ENCODE measurements at places on chromosomes 1 and 21. TPM values are rescaled to one million over a fixed set of nuclear protein-coding genes. Genes with fewer than 3 reads are reported as not detected.
A peak's percentile ranks its signal among the peaks of the same experiment; 100 is the strongest.

The NT5C1A gene
- total RNA-seq, result 26.8 TPM

- peak overlapping the region; percentile 93 for H3K27ac ChIP-seq
- no peaks in the 10 kb centered on the region for H3K36me3 ChIP-seq
- H3K4me1 ChIP-seq, result peaks cover 29% of the 10 kb centered on the region
Measured at GRCh38 chr1:1014799-1015681, 1.7 kb downstream of the ISG15 start.

- no peaks in the 10 kb centered on the region for H3K27me3 ChIP-seq
- H3K4me3 ChIP-seq, result no peak overlapping the region
- peak overlapping the region; percentile 16 for H3K27ac ChIP-seq
- H3K36me3 ChIP-seq, result no peaks in the 10 kb centered on the region
- peaks cover 64% of the 10 kb centered on the region for H3K4me1 ChIP-seq
- peak; percentile 30 for DNase-seq
Measured at GRCh38 chr1:94071976-94072375, 49.0 kb downstream of the ABCA4 start.

GRCh38 chr1:40621821-40622450 lies 43.5 kb downstream of the RIMS3 start:
- no peaks in the 10 kb centered on the region for H3K36me3 ChIP-seq
- peaks cover 5% of the 10 kb centered on the region for H3K4me1 ChIP-seq
- peaks cover 4% of the 10 kb centered on the region for H3K27me3 ChIP-seq
- DNase-seq, result no peak
- H3K27ac ChIP-seq, result no peak overlapping the region
- H3K4me3 ChIP-seq, result no peak overlapping the region

The TMEM269 gene
- not detected for total RNA-seq

DNA sequence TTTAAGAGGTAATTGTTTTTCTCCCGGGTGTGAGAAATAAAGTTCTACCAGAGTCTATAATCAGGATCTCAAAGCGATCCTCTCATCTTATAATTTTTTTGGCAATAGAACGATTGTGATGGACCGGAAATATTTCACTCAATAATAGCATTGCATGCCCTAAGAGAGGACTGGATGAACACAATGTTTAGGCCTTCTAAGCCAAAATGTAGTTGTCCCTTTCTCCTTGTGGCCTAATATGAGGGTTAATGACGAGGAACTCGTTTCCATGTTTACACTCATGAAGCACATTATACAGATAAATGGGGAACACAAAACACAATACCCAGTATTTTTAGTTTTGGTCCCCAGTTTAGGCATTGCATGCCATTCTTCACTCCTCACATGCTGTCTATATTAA lies 5.9 kb downstream of the TBX15 start:
- peaks cover 43% of the 10 kb centered on the region for H3K4me1 ChIP-seq
- DNase-seq, result no peak
- H3K4me3 ChIP-seq, result no peak overlapping the region
- no peak overlapping the region for H3K27ac ChIP-seq
- no peaks in the 10 kb centered on the region for H3K36me3 ChIP-seq

The RNF186 gene
- not detected for total RNA-seq

DNA sequence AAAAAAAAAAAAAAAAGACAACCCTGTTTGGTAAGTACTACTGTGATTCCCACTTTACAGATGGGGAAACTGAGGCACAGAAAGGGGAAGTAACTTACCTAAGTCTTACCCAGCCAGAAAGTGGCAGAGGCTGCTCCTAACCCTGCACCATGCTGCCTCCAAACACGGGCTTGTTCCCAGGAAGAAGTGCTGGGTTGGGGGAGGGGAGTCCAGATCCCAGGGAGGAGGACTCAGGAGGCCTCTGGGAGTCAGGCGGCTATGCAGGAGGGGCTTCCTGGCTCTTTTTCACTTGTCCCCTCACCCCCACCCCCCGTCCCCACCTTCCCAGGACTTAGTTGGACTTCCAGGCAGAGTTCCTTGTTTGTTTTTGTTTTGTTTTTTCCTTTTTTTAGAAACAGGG lies 23.9 kb downstream of the PIK3CD start:
- no peaks in the 10 kb centered on the region for H3K27me3 ChIP-seq
- no peaks in the 10 kb centered on the region for H3K36me3 ChIP-seq
- DNase-seq, result no peak
- H3K4me1 ChIP-seq, result no peaks in the 10 kb centered on the region
- H3K4me3 ChIP-seq, result no peak overlapping the region

DNA sequence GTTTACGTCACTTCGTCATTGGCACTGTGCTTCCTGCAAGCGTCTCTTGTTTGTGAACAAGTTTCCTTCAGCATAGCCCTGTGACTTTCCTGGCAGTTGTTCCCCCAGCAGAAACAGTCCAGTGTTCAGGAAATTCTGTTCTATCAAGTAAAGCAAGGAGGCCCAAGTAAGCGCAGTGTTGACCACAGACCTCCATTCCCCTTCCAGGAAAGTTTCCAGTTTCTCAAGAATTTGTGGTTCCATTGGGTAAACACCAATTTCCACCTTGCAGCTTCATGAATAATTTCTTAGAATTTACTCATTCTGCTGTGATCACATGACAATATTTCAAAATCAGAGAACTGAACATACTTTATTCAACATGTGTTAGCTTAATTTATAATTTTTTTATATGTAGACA lies 88.5 kb upstream of the ETV3 start:
- no peaks in the 10 kb centered on the region for H3K4me1 ChIP-seq
- no peak overlapping the region for H3K27ac ChIP-seq
- DNase-seq, result no peak
- peaks cover 36% of the 10 kb centered on the region for H3K27me3 ChIP-seq
- no peaks in the 10 kb centered on the region for H3K36me3 ChIP-seq

DNA sequence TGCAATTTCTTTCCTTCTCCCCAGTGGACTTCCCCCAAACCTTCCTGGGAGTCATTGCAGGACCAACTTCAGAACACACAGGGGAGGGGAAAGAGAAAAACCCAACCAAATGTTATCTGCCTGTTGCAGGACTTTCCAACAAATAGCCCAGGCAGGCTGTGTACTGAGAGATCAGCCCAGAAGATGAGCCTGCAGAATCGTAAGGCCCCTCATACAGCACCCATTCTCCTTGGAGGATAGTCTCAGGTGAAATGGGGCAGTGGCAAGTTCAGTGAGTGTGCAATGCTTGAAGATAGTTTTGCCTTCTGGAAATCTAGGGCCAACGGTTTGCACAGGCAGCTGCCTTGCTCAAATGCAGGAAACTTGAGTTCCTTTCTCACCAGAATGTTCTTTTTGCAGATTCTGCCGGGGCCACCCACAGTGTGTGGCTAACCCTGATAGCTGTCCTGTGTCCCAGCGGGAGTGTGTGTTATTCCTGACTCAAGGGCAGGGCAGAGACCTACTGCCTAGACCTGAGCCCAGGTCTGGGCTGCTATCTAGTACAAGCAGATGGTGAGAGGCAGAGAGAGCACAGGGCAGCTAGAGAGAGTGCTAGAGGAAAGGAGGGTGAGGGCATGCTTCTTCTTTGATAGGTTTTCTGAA lies 48.8 kb downstream of the GADD45A start:
- no peak for DNase-seq
- peaks cover 61% of the 10 kb centered on the region for H3K4me1 ChIP-seq
- H3K36me3 ChIP-seq, result no peaks in the 10 kb centered on the region
- H3K27me3 ChIP-seq, result no peaks in the 10 kb centered on the region
- H3K27ac ChIP-seq, result peak overlapping the region; percentile 83

GRCh38 chr1:21653744-21654100 lies 15.4 kb downstream of the RAP1GAP start:
- no peaks in the 10 kb centered on the region for H3K36me3 ChIP-seq
- no peak overlapping the region for H3K4me3 ChIP-seq
- H3K4me1 ChIP-seq, result peaks cover 8% of the 10 kb centered on the region
- no peak overlapping the region for H3K27ac ChIP-seq

- no peaks in the 10 kb centered on the region for H3K4me1 ChIP-seq
- no peak overlapping the region for H3K4me3 ChIP-seq
- no peaks in the 10 kb centered on the region for H3K36me3 ChIP-seq
Measured at GRCh38 chr1:159132271-159132881, 39.0 kb upstream of the CADM3 start.

The SLC9A1 gene
- total RNA-seq, result 19.5 TPM

GRCh38 chr1:79006564-79006963 lies at the start of gene ADGRL4:
TSS of gene ADGRL4 (minus strand) at chr1:79006730. CDS start at chr1:79006654, 76 bp downstream.
- peaks cover 10% of the 10 kb centered on the region for H3K4me1 ChIP-seq
- DNase-seq, result peak; percentile 50
- H3K27ac ChIP-seq, result peak within 1 kb of the TSS; percentile 88
- H3K36me3 ChIP-seq, result no peaks in the 10 kb centered on the region
- H3K27me3 ChIP-seq, result peaks cover 12% of the 10 kb centered on the region

DNA sequence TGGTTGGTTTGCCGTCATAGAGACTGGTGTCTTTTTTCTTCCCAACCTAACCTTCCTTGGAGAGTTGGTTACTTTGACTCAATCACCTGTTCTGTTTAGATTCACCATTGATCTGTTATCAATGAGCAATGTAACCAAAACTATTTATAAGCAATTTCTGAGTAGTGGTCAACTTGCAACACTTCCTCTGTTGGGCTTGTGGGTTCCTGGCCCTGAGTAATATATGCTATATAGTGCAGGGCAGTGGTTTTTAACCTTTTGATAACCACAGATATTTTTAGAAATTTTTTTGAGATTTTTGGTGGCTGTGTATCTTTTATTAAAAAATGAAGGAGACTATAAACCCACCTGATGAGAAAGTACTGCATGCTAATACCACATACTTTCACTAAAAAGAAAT lies 9.4 kb upstream of the XCL1 start:
- no peaks in the 10 kb centered on the region for H3K36me3 ChIP-seq
- H3K27ac ChIP-seq, result no peak overlapping the region
- DNase-seq, result no peak
- no peak overlapping the region for H3K4me3 ChIP-seq
- H3K27me3 ChIP-seq, result no peaks in the 10 kb centered on the region

DNA sequence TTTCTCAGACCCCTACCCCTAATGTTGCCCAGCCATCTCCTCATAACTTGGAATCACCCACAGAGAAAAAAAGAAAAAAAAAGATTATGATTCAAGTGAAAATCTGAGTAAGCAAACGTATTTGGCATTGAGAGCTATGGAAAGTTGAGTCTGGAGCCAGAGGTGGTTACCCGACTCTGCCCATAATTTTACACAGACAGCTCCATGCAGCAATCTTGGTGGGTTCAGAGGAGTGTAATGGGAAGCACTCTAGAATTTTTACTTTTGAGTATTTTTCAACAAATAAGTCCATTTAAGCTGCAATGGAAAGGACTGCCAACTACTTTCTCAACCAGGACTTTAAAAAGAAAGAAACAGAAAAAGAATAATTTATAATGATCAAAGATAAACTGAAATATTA lies 62.7 kb downstream of the ZC3H11B start:
- H3K27ac ChIP-seq, result no peak overlapping the region
- no peaks in the 10 kb centered on the region for H3K27me3 ChIP-seq
- no peaks in the 10 kb centered on the region for H3K4me1 ChIP-seq
- no peak overlapping the region for H3K4me3 ChIP-seq
- no peaks in the 10 kb centered on the region for H3K36me3 ChIP-seq

- H3K36me3 ChIP-seq, result no peaks in the 10 kb centered on the region
- peak within 1 kb of the TSS; percentile 55 for H3K4me3 ChIP-seq
- no peak for DNase-seq
- H3K27ac ChIP-seq, result peak within 1 kb of the TSS; percentile 54
Measured at GRCh38 chr1:241999026-241999425, at the start of gene MAP1LC3C. TSS of gene MAP1LC3C (minus strand) at chr1:241999098. CDS start at chr1:241999008, 90 bp downstream.

DNA sequence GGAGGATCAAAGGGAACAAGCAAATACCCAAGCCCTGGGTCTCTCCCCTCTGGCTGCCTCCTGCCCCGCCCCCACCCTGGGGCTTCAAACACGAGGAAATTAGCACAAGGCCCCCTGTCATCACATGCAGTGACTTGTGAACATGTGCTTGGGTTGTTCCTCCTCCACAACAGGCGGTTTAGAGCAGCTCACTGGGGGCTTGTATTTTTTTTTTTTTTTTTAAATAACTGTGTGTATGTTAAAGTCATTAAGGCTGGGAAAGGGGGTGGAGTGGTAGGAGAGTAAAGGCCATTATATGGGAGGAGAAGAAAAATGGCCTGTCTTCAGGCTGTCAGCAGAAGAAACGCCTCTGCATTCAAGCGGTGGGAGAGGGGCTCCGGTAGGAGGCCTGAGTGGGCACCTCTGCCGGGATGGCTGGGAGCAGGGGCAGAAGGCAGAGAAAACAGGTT lies 64.2 kb downstream of the PLXNA2 start:
- peaks cover 91% of the 10 kb centered on the region for H3K4me1 ChIP-seq
- DNase-seq, result no peak
- no peaks in the 10 kb centered on the region for H3K36me3 ChIP-seq
- no peaks in the 10 kb centered on the region for H3K27me3 ChIP-seq

GRCh38 chr1:189237008-189237407 lies 1240.7 kb downstream of the BRINP3 start:
- H3K36me3 ChIP-seq, result no peaks in the 10 kb centered on the region
- no peaks in the 10 kb centered on the region for H3K27me3 ChIP-seq

DNA sequence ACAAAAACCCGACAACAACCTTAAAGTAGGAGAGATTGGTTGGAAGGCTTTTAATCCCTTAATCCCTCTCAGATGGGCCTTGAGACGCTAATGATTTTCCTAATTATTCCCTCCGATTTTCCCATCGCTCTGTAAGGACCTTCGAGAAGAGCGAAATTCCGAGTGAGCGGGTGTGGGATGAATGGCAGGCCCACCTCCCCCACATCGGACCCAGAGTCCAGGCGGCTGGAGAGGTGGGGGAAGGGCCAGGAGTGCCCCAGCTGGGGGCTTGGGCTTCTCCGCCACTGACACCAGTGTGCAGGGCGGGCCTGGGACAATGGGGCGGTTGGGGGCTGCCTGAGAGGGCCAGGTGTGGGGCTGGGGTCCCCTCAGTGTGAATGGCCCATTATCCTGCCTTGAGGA lies 23.4 kb downstream of the RHBG start:
- DNase-seq, result no peak
- H3K27ac ChIP-seq, result no peak overlapping the region
- peaks cover 8% of the 10 kb centered on the region for H3K4me1 ChIP-seq
- no peak overlapping the region for H3K4me3 ChIP-seq
- no peaks in the 10 kb centered on the region for H3K36me3 ChIP-seq

DNA sequence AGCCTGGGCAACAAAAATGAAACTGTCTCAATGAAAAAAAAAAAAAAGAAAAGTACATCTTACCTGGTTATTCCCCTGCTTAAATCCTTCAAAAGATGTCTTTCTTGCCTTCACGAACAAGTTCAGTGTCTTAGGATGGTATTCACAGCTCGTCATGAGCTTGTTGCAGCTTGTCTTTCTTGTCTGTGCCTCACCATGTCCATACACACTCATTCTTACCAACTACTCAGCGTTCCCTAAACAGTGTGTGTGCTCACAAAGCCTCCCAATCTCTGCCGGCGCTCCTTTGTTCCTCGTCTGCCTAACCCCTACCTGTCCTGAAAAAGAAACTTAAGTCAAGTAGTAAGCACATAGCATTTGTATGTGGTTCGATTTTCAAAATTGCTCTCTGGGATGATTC lies 31.1 kb downstream of the UBE4B start:
- no peak overlapping the region for H3K4me3 ChIP-seq
- peak overlapping the region; percentile 20 for H3K27ac ChIP-seq
- no peak for DNase-seq
- H3K4me1 ChIP-seq, result peaks cover 75% of the 10 kb centered on the region
- no peaks in the 10 kb centered on the region for H3K27me3 ChIP-seq
- no peaks in the 10 kb centered on the region for H3K36me3 ChIP-seq

- H3K4me3 ChIP-seq, result no peak overlapping the region
- H3K36me3 ChIP-seq, result no peaks in the 10 kb centered on the region
- DNase-seq, result no peak
- H3K4me1 ChIP-seq, result peaks cover 10% of the 10 kb centered on the region
- H3K27me3 ChIP-seq, result no peaks in the 10 kb centered on the region
Measured at GRCh38 chr1:42014823-42015222, 96.1 kb upstream of the HIVEP3 start.

- DNase-seq, result no peak
- no peaks in the 10 kb centered on the region for H3K36me3 ChIP-seq
- H3K4me1 ChIP-seq, result no peaks in the 10 kb centered on the region
- no peak overlapping the region for H3K27ac ChIP-seq
- H3K4me3 ChIP-seq, result no peak overlapping the region
Measured at GRCh38 chr1:24964811-24965570, 34.9 kb upstream of the RUNX3 start.
